Stimulated activated CD8-positive, alpha-beta memory T cell treated with anti-CD3 and anti-CD28 coated beads, Interleukin-2, amount 100 ng/mL, for 48 hours (primary cell): ENCODE measurements at places on chromosomes 11 and 22.

DNA sequence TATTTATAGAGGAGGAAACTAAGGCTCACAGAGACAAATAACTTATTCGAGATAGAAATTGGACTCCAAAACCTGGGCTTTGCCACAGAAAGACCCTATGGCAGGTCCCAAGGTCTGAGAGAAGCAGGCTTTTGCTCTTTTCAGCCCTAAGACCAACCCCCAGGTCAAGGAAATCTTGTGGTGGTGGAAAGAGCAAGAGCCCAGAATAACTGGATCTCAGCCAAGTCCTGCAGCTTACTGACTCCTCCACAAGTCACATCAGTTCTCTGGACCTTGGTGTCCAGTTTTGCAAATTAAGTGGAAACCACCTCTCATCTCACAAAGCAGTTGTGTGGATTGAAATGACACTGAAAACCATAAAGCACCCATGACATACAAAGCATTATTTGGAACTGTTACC lies 122.2 kb downstream of the C11orf58 start:
- DNase-seq: no peak

DNA sequence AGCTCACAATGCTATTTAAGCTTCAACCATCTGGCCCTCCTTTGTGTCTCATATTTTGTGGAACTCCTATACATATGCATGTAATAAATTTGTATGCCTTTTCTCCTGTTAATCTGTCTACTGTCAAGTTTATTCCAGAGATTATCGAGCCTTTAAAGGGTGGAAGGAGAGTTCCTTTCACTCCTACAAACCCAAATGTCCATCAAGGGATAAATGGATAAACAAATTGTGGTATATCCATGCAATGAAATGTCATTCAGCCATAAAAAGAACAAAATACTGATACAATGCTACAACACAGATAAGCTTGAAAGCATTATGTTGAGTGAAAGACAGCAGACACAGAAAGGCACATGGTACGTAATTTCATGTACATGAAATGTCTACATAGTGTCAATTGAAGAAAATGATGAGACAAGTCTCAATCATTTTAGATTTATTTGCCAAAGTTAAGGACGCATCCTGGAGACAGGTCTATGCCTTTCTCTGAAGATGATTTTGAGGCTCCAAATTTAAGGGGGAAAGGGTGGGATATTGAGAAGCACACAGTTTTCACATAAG lies 17.7 kb upstream of the FEZ1 start:
- no peak for DNase-seq

- DNase-seq: no peak
Observed at GRCh38 chr11:78615724-78616123, 41.1 kb upstream of the NARS2 start.

DNA sequence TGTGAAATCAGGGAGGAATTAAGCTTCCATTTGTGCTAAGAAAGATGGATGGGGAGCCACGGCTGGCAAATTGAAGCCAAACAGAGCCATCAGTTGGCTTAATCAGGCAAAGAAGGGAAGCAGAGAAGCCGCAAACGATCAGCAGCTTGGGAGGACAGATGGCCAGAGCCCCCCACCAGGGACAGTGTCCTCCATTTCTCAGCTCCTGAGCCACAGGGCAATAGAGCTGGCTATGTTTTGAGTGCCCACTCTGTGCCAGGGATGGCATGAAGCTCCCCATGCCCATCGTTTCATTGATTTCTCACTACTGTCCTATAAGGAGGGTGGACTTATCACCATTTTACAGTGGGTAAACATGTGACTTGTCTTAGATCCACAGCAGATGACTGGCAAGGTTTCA lies 126.3 kb upstream of the ASPHD2 start:
- DNase-seq: no peak
